Chondrocyte (in vitro differentiated cells): ENCODE measurements at places on chromosomes 2 and 18.
A peak's percentile ranks its signal among the peaks of the same experiment; 100 is the strongest.

DNA sequence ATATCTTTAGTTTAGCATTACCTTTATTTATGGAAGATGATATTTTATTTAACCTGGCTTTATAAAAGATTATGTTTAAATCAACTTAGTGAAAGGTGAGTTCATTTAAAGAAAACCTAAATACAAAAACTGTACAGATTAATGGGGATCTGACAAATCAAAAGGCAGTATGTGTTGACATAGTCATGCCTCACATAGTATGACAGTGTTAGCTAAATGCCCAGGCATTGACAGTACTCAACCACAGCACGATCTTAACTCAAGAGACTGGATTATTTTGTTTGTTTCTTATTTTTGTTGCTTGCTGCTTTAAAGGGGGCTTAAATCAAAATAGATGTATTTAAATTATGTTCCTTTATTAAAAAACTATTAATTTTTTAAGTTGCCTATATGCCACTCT is 7.8 kb downstream of the DOK6 start:
- no peak for DNase-seq
- no peaks in the 10 kb centered on the region for H3K36me3 ChIP-seq
- H3K4me3 ChIP-seq, result no peak overlapping the region
- no peak overlapping the region for H3K27ac ChIP-seq

- no peak for DNase-seq
- H3K36me3 ChIP-seq, result peaks cover 1% of the 10 kb centered on the region
- no peak overlapping the region for H3K4me3 ChIP-seq
Measured at GRCh38 chr2:30679426-30680088, 127.7 kb downstream of the CAPN13 start.

DNA sequence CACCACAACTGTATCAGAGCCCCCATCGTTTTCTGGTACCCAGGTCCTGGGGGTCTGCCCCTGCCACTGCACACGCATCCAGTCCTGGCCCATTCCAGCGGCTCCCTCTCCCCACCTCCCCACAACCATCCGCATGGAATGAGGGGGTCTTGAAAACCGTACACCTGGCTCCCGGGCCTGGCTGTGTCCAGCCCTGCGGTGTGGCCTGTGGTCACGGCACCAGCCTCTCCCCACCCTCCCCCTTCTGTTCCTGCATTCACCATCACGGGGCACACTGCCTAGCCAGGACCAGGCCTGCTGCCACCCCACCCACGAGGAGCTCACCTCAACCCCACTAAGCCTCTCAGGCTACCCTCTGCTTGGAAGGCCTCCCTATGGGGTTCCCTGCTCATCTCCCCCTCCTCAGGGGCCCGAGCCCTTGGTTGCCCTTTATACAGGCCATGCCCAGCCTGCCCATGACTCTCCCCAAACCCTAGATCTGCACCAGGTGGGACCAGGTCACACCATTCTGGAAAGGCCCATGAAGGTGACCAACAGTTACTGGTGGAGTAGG is 11.4 kb downstream of the GPR35 start:
- H3K4me1 ChIP-seq, result no peaks in the 10 kb centered on the region
- peaks cover 11% of the 10 kb centered on the region for H3K27me3 ChIP-seq
- H3K27ac ChIP-seq, result no peak overlapping the region
- no peak overlapping the region for H3K4me3 ChIP-seq
- DNase-seq, result peak; percentile 64

DNA sequence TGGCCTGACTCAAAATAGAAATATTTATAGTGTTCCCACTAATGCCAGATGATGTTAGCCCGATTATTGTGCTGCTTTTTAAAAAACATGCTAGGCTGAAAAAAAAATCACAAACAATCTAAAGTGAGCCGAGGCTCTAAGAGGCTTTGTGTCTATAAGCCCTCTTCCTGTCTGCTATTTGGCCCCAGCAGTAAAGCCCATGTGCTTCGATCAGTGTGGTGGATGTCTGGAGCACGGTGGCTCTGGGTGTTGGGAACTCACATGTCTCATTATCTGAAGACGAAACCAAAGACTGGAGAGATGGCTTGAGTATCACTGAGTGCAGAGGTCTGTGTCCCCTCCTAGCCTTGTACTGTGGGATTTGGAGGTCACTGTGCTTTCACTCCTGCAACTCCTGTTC is 55.1 kb downstream of the INO80C start:
- H3K27ac ChIP-seq, result no peak overlapping the region
- no peak overlapping the region for H3K4me3 ChIP-seq
- H3K27me3 ChIP-seq, result no peaks in the 10 kb centered on the region
- DNase-seq, result no peak
- no peaks in the 10 kb centered on the region for H3K36me3 ChIP-seq

DNA sequence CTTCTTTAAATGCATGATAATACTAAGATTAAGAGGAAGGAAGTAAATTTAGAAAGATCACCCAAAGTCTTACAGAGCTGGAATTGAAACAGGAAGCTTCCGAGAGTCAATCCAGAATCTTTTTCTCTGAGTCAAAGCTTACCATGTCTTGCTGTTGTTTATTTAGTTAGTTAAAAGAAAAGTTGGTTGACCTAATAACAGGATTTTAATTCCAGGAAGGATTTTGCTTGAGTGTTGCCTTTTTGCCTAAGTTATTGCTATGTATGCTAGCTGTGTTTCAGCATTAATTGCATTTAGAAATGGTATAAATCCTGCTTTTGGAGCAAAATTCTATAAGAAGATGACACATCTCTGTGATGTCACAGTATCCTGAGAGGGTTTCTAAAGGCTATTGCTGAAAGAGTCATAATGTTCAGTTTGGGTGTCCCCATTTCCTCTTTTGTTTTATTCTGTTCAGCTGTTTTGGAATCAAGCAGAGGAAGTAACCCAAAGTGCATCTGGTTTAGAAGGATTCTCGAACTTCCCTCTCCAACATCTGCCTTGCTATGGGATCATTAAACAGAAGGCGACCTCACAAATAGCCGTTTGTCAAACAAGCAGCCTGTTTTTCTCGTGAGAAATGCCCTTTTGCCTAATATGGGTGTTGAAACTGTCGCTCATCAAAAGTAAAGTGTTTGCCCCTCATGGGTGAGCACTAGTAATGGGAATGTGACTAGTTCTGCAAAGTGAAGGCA is 271.5 kb upstream of the MMADHC start:
- no peak for DNase-seq
- H3K27ac ChIP-seq, result peak overlapping the region; percentile 62
- H3K4me1 ChIP-seq, result peaks cover 37% of the 10 kb centered on the region
- peaks cover 1% of the 10 kb centered on the region for H3K36me3 ChIP-seq

- no peak overlapping the region for H3K27ac ChIP-seq
- H3K4me3 ChIP-seq, result no peak overlapping the region
- H3K27me3 ChIP-seq, result peaks cover 5% of the 10 kb centered on the region
- no peaks in the 10 kb centered on the region for H3K36me3 ChIP-seq
- peaks cover 23% of the 10 kb centered on the region for H3K4me1 ChIP-seq
- DNase-seq, result no peak
Measured at GRCh38 chr2:204109681-204110080, 173.1 kb downstream of the ICOS start.

DNA sequence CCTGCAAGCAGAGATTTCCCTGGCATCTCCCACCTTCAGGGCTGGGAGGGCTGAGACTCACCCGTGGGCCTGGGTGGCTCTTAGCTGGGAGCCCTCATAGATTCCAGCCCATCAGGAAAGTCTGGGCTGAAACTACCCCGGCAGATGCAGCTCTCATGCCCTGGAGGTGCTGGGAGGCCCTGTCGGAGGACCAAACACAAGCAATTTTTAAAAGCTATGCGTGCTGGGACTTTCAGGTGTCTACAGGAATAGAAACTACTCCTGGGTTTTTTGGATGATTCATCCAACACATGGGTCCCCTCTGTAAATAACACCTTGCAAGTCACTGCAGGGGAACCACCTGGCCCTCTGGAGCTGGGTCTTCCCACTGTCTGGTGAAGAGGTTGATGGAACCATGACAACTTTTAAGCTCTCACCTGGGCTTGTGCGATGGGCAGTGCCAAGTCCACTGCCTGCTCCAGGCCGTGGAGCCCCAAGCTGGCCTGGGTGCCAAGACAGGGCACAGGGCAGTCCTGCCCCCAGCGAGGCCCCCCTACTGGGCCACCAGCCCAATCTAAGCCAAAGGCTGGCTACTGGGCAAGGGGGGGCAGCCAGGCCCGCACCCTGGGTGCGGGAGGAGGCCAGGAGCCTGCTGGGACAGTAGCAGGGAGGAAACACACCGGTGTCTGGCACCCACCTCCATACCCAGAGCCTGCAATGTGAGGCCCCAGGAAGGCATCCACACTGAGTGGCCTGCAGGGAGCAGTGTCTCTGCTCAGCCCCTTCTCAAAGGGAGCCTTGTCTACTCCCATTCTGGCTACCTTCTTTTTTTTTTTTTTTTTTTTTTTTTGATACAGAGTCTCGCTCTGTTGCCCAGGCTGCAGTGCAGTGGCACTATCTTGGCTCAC is 1.1 kb upstream of the GPR55 start:
- no peak overlapping the region for H3K27ac ChIP-seq
- H3K27me3 ChIP-seq, result peaks cover 8% of the 10 kb centered on the region

GRCh38 chr2:82826437-82826836 is 1632.6 kb downstream of the SUCLG1 start:
- H3K4me1 ChIP-seq, result no peaks in the 10 kb centered on the region
- no peaks in the 10 kb centered on the region for H3K36me3 ChIP-seq
- DNase-seq, result no peak
- no peak overlapping the region for H3K27ac ChIP-seq

DNA sequence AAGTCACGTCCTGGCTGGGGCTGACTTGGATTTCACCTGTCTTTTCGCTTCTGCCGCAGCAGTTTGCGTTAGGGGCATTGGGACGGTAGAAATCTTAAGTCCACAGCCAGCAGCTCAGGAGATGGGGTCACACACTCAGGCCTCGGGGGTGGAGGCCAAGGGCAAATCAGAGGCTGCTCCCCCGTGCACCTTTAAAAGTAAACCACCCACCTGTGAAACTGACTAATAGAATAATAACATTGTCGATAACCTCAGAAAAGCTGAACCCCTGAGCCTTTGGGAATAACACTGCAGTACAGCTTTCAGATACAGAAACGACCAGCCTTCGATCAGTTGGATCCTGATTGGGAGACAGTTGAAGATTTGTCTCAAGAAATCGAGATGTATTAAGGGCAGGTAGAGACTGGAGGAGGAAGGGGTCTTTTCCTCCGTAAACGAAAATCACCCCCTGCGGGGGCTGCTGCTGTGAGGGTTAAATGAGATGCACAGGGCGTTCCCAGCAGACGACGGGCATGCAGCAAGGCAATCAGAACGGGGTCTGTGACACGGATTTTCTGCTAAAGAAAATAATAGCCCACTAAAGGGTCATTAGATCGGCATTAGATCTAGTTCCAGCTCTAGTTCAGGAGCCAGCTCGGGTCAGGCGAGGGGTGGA is 16.4 kb upstream of the NFATC1 start:
- H3K27ac ChIP-seq, result no peak overlapping the region
- H3K27me3 ChIP-seq, result peaks cover 2% of the 10 kb centered on the region
- H3K36me3 ChIP-seq, result peaks cover 3% of the 10 kb centered on the region
- H3K4me3 ChIP-seq, result no peak overlapping the region
- DNase-seq, result no peak

- no peaks in the 10 kb centered on the region for H3K36me3 ChIP-seq
- no peak overlapping the region for H3K27ac ChIP-seq
- H3K27me3 ChIP-seq, result peaks cover 3% of the 10 kb centered on the region
- no peak overlapping the region for H3K4me3 ChIP-seq
- peaks cover 4% of the 10 kb centered on the region for H3K4me1 ChIP-seq
- no peak for DNase-seq
Measured at GRCh38 chr2:59770651-59771050, 782.8 kb downstream of the BCL11A start.

DNA sequence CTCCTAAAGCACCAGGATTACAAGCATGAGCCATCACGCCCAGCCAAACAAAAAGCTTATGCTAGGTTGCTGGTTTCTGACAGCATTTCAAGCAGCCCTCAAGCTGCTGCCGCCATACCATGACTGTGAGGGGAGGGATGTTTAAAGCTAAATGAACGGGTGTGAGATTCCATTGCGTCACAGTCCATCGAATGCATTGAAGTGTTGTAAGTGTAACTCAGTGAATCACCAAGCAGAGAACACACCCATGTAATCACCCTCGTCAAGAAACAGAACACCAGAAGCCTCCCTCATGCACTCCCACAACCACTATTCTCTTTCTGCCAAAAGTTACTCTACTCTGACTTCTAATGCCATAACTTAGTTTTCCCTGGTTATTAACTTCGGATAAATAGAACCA is 32.8 kb upstream of the MC5R start:
- no peak for DNase-seq
- peaks cover 19% of the 10 kb centered on the region for H3K27me3 ChIP-seq
- peaks cover 3% of the 10 kb centered on the region for H3K4me1 ChIP-seq
- no peak overlapping the region for H3K4me3 ChIP-seq
- no peaks in the 10 kb centered on the region for H3K36me3 ChIP-seq

DNA sequence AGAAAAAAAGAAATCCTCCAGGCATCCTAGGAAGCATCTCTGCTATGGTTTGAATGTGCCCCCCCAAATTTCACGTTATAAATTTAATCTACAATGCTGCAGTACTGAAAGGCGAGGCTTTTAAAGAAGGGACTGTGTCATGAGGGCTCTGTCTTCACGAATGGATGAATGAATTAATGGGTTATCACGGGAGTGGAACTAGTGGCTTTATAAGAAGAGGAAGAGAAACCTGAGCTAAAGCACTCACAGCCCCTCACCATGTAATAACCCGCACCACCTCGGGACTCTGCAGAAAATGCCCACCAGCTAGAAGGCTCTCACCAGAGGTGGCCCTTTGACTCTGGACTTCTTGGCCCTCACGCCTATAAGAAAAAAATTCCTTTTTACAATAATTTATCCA is 27.6 kb downstream of the RNU4ATAC start:
- H3K36me3 ChIP-seq, result no peaks in the 10 kb centered on the region
- no peak overlapping the region for H3K4me3 ChIP-seq
- H3K4me1 ChIP-seq, result peaks cover 24% of the 10 kb centered on the region
- H3K27me3 ChIP-seq, result no peaks in the 10 kb centered on the region
- no peak for DNase-seq

DNA sequence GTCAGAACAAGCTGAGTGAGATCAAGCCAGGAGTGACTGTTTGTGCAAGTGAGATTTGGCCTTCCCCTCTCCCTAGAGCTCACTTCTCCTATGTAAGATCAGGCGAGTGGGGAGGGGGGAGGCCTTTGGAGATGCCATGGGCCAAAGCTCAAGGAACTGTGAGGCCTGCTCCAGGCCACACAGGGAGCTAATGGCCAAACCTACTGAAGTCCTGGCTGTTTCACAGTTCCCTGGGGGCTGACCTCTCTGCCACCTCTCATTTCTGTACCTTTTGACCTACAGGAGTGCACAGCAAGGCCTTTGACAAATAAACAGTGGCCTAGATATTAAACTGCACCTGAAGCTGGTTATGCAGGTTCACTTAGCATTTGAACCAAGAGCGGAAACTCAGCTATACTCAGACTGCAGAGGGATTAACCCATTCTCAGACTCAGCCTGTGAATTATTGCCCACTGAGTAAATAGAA is 235.0 kb upstream of the NT5C1B start:
- peaks cover 14% of the 10 kb centered on the region for H3K4me1 ChIP-seq
- H3K4me3 ChIP-seq, result no peak overlapping the region
- no peak overlapping the region for H3K27ac ChIP-seq
- H3K36me3 ChIP-seq, result no peaks in the 10 kb centered on the region
- peaks cover 8% of the 10 kb centered on the region for H3K27me3 ChIP-seq

- H3K27ac ChIP-seq, result no peak overlapping the region
- H3K4me3 ChIP-seq, result no peak overlapping the region
- no peak for DNase-seq
- H3K36me3 ChIP-seq, result no peaks in the 10 kb centered on the region
Measured at GRCh38 chr2:223315813-223316212, 263.8 kb downstream of the KCNE4 start.

GRCh38 chr2:176174382-176174823 is 14.1 kb upstream of the HOXD1 start:
- H3K27me3 ChIP-seq, result peaks cover 83% of the 10 kb centered on the region
- H3K4me3 ChIP-seq, result no peak overlapping the region
- H3K36me3 ChIP-seq, result peaks cover 6% of the 10 kb centered on the region
- no peak for DNase-seq
- H3K4me1 ChIP-seq, result no peaks in the 10 kb centered on the region
